Activated T-cell treated with anti-CD3 and anti-CD28 coated beads for 1 hour (primary cell): ENCODE measurements at places on chromosomes 3 and 15.

GRCh38 chr3:52123106-52123725 is 31.0 kb downstream of the POC1A start:
- DNase-seq: peak; percentile 66

- no peak for DNase-seq
Measured at GRCh38 chr3:141603473-141604035, 116.7 kb downstream of the RASA2 start.

GRCh38 chr15:40955930-40956540 is 2.8 kb downstream of the CHAC1 start:
- DNase-seq: no peak

DNA sequence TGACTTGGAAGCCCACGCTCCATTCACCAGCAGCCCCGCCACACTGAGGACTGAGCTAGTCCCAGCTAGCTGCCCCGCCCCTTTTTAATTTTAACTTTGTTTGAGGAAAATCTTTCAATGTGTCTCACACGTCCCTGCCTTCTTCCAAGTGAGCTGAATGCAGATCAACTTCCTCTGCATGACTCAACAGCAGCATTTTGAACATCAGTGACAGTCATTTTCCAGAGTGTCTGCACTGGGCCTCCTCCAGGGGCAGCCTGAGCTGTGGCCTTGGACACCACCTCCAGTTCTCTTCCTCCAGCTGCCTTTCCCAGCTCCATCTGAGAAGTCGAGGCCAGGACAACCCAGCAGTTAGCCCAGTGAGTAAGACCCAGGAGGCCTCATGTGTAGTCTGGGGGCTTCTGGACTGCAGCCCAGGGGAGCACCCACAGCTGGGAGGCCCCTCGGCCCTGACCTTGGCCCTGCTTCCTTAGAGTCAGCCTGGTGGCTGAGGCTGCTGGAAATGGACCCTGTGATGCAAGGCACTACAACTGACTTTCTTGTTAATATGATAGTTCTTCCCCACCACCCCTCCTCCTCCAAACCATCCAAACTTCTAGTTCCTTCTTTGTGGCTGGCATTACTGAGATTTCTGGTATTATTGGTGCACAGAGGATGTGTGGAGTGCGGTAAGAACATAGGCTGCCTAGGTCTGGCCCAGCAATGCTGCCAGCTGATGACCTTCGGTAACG is 21.4 kb upstream of the ESYT3 start:
- DNase-seq: no peak

DNA sequence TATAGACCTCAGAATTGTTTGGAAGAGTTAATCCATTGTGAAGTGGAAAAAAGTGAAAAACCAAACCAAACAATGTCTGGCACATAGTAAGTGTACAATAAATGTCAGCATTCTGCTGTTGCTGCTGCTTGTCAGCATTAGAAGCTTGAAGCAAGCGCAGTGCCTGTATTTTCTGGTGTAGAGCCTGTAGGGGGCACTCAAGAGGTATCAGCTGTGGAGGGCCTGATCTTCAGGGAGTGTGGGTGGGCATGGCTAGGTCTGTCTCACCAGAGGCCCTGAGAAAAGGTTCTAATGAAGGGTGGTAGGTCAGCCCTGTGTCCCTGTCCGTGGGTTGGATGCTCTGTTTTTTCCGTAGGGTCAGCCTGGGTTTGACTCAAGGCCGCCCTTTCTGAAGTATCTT is 3.6 kb downstream of the ADAMTSL3 start:
- DNase-seq: no peak
